Esophagus muscularis mucosa (tissue), 4 donors: ENCODE measurements at places on chromosomes 16 and 17. TPM values are rescaled to one million over a fixed set of nuclear protein-coding genes. Genes with fewer than 3 reads are reported as not detected.

The HOXB7 gene
- total RNA-seq: 0.52 TPM

The GRIN2C gene
- 0.42 TPM for total RNA-seq

The TUFM gene
- total RNA-seq: 92.0 TPM

The KRTAP9-1 gene
- total RNA-seq: not detected

The TBC1D3 gene
- total RNA-seq: not detected
